ENCODE measurements at places on chromosomes 1 and 21. TPM values are rescaled to one million over a fixed set of nuclear protein-coding genes. Genes with fewer than 3 reads are reported as not detected.
A peak's percentile ranks its signal among the peaks of the same experiment; 100 is the strongest.

ARHGEF2 gene
- 86.7 TPM for polyA plus RNA-seq

- DNase-seq: no peak
Measured at GRCh38 chr1:94310570-94311270, 73.3 kb upstream of the ARHGAP29 start.

DNA sequence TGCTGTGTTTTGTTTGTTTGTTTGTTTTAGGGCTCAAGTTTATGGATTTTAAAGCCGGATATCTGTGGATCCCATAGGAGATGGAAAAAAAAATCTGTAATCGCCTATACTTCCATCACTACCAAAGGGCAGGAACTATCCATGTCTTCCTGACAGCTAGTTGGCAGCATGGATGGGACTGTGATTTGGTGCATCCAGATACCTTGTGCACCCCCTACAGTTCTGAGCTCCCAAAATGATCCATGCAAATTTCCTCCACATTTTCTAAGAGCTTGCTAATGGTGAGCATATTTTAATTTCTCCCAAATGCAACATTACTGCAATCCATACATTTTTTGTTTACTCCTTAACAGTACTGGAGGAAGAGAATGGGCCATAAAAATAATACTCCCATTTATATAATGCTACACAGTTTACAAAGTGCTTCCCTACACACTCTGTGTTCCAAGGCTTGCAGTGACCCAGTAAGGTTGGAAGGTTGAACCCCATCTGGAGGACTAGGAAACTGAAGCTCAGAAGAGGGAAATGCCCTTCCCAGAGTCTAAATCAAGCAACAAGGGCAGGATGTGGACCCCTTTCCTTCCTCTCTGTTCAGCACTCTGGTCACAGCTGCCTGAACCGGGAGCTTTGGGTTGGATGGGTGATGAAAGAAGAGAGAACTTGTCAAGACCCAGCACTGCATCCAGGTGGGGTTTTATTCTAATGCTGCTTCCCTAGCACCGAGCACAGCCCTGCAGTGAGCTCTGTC, 48.0 kb downstream of the CAPN8 start:
- no peak for DNase-seq

GRCh38 chr1:223609977-223610376, 55.5 kb downstream of the CAPN8 start:
- DNase-seq: peak; percentile 48

DNA sequence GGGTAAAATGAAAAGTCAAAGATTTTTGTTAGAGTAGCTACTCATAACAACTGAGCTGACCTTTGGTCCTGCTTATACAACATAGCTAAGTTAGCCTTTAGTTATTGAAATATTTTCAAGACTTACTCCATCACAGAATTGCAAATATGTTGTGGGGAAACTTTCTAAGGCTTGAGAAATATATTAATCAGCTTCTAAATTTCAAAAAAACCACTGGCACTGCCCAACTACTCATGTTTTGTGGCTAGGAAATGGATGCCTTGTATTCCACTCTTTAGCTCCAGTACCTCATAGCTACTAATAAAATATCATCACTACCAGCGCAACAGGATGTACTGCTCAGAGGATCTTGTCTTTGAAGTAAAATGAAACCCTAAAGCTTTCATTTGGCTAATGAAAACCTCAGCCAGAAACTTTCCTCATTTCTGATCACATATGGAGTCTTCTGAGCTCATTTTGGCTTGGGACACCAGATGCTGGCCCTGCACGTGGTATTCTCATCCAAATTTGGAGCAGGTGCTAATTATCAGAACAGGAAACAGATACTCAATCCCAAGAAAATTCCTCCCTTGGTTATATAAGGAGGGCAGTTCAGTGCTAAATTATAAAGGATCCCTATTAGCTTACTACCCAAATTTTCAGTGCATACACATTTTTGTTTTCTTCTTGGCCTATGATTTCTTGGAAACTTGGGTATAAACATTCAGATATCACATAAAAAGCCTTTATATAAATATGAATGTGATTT, 690.7 kb downstream of the ADGRL2 start:
- DNase-seq: peak; percentile 20

Measured in left kidney (tissue), 8 donors.